ENCODE measurements at places on chromosomes 5 and 9.

GRCh38 chr9:121837113-121837961, 185.9 kb downstream of the DAB2IP start:
- no peak for DNase-seq

DNA sequence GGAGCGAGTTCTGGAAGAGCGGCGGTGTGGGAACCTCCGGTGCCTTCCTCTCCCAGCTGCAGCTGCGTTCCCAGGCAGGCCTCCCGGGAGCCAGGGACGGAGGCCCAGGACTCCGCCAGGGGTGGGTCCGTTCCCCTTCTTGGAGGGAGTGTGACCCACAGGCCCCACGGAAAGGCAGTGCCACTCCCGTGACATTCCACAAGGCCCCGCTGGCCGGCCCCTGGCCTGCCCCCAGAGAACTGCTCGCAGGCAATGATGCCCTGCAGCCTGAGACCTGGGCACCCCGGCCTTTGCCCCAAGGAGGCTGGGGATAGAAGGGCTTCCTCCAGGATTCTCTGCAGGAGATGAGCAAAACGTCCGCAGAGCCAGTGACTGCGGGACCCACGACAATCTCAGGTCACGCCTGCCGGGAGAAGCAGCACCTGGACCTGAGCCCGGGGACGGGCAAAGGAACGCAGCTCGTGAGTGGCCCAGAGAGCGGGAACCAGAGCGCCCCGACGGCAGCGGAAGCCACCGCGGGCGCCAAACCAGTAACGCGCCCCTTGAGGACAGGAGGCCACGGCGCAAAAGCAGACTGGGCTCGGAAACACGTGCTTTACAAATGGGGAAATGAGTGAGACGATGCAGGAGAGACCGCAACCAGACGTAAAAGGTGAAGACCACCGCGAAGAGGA, 9.3 kb downstream of the OBP2B start:
- DNase-seq: peak; percentile 53

- no peak for DNase-seq
These were observed 76.5 kb downstream of the SH3PXD2B start for GRCh38 chr5:172377856-172378255.

- no peak for DNase-seq
These were observed 40.7 kb downstream of the SECISBP2 start for GRCh38 chr9:89358985-89359384.

DNA sequence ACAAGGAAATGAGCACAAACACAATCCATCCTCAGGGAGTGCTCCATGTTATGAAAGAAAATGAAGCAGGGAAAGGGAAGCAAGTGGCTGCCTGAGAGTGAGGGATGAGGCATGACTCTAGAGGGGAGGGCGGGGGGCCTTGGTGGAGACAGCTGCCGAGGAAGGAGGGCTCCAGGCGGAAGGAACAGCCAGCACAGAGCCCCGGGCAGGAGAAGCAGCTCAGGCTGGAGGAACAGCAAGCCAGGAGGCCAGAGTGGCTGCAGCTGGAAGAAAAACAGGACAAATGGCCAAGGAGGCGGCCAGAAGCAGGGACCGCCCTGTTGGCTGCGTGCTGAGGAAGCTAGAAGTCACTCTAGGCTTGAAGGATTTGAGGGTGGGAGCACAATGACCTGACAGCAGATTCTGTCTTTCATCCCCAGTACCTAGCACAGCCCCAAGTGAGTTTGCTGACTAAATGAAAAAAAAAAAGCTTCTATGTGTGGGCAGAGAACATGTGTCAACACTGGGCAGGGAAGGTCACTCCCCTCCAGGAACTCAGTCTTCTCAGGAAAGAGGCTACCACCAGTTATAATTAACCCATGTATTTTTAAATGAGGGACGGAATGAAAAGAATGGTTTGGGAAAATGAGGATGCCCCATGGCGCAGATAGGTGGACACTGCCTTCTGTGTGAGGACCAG, 142.8 kb downstream of the DCP2 start:
- DNase-seq: no peak

GRCh38 chr9:86282979-86283535, 719 bp upstream of the ISCA1 start:
- DNase-seq: no peak

- DNase-seq: no peak
These were observed 57.4 kb downstream of the ATPSCKMT start for GRCh38 chr5:10192309-10192708.

All from stimulated activated CD4-positive, alpha-beta T cell treated with anti-CD3 and anti-CD28 coated beads, Interleukin-1b, Interleukin-23, amount 100 ng/mL, for 48 hours (primary cell).